C1 segment of cervical spinal cord (tissue), 14 donors: ENCODE measurements at places on chromosomes 2 and 18.

DNA sequence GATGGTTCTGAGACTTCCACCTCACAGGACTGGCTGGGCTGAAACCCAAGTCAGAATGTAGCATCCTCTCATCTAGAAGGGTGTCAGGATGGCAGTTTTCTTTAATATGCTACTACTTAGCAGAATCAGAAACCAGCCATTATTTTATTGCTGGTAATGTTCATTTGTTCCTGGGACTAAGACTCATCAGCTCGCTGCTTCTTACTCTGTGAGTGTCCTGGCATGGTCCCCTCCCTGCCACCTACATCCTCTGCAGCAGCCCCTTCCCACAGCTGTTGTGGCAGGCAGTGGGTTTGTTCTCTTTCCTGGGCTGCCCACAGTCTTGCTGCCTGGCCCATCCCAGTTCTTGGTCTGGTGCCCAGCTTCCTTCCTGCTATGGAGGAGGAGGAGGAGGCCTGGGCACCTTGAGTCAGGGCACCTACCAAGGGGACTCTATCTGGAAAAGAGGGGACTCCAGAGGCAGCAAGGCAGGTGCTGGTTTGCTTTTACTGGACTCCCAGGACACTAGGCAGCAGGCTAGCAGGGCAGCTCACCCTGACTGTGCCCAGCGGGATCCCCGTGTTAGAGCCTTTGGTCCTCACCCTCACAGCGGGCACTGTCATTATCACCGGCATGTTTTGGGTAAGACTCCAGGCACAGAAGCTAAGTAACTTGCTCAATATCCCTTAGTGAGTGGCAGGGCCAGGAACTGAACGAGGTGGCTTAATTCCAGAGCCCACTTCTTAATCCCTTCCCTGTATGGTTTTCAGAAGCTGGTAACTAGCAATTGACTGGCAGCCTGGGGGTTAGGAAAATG lies 62.1 kb downstream of the LRRFIP1 start:
- DNase-seq = no peak

GRCh38 chr18:30350263-30350662 lies 692.3 kb downstream of the DSC3 start:
- no peak for DNase-seq

DNA sequence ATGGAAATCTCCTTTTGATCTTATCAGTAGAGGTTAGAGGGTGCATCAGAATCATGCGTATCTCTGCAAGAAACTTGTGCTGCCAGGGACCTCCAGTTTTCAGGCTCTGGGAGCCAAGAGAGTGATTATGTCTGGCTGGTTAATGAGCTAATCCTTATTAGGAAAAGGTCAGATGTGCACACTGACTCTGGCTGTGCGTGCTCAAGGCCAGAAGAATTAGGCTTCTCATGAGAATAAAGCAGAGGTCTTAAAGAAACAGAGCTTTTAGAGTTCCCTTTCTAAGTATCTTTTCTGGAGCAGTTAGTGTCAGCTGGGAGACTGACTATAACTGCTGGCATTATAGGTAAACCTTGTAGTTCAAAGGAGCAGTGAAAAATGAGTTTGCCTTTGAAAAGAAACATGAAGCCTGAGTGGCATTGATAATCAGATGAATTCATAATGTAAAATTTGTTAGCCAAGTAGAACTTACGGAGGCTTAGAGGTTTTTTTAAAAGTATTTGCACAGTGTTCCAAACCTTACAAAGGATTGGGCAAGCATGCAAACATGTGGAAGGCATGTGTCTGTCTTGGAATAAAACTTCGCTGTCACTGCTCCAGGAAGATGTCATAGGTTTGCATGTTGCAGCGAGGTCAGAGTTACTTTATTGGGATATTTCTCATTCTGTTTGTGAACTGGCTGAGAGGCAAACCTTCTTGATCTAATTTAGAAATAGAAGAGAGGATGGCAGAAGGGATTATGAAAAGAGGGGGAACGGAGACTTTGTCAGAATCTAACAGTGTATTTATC lies 151.7 kb downstream of the ARHGAP28 start:
- no peak for DNase-seq

DNA sequence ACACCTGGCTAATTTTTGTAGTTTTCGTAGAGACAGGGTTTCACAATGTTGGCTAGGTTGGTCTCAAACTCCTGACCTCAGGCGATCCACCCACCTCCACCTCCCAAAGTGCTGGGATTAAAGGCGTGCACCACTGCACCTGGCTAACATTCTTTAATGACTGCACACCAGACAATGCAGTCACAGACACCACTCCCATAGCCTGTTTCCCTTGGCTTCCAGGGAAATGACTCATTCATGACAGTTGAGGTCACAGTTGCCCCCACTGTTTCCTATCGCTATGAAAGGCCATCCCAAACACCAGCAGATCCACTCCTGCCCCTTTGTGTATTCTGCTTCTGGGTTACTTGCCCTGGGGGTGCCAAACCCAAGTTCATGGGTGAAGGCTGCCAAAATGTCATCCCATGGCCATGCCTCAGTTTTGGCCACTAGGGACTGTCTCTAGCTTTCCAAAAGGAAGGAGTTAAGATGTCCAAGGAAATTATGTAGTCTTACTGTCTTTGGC lies 8.7 kb downstream of the CHMP1B start:
- no peak for DNase-seq

- DNase-seq = no peak
Observed at GRCh38 chr18:79787865-79788733, 9.6 kb upstream of the KCNG2 start.
